ENCODE measurements at places on chromosomes 11 and 22.
A peak's percentile ranks its signal among the peaks of the same experiment; 100 is the strongest.

DNA sequence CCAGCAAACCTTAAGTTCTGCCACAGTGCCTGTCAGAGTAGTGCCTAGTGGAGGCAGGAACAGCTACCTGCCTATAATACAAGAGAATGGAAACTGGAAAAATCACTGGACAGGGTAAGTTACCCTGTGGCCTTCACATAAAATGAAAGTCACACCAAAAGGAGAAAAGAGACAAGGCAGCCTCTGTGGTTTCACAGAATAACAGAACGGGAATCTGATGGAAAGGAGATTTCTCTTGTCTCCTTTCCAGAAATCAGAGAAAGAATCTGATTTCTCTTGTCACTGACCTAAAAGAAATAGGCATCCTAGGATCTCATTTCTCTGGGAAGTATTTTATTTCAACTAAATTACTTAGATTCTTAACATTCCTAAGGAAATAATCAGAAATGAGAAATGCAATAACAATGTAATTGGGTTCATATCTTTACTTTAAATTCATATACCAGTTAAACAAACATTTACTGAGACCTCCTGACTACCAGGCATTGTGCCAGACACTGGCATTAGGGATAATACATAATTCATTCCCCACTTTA lies 41.6 kb downstream of the PRCP start:
- DNase-seq: no peak

- no peak for DNase-seq
These were observed 110.2 kb downstream of the TEAD1 start for GRCh38 chr11:12784445-12784844.

GRCh38 chr11:1483445-1483961 lies 3.1 kb downstream of the MOB2 start:
- no peak for DNase-seq

DNA sequence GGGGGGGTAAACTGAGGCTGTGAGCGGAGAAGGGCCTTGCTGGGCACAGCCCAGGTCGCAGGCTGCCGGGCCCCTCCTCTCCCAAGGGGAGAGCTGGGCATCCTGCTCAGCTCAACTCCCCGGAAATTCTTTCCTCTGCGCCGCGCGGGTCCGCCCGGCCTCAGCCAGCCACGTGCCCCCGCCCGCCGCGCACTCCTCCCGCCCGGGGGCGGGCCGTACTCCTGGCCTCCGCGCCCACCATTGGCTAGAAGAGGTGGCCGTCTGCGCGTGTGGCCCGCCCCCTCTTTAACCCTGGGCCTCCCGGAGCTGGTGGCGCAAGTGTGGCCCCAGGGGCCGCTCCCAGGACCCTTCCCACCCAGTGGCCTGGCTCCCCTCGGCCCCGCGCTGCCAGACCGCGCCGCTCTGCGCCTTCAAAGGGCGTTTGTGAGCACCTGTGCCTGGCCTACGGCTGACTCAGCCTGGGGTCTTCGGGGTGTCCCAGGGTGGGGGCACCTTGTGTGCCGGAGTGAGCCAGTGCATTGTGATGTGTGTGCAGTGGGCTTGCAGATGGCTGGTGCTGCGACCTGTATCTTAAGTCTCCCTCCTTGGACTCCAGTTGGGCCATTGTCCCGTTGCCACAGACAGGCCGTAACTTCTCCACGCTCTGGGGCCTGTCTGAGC lies 2.0 kb downstream of the MRGPRF start:
- peak; percentile 31 for DNase-seq

DNA sequence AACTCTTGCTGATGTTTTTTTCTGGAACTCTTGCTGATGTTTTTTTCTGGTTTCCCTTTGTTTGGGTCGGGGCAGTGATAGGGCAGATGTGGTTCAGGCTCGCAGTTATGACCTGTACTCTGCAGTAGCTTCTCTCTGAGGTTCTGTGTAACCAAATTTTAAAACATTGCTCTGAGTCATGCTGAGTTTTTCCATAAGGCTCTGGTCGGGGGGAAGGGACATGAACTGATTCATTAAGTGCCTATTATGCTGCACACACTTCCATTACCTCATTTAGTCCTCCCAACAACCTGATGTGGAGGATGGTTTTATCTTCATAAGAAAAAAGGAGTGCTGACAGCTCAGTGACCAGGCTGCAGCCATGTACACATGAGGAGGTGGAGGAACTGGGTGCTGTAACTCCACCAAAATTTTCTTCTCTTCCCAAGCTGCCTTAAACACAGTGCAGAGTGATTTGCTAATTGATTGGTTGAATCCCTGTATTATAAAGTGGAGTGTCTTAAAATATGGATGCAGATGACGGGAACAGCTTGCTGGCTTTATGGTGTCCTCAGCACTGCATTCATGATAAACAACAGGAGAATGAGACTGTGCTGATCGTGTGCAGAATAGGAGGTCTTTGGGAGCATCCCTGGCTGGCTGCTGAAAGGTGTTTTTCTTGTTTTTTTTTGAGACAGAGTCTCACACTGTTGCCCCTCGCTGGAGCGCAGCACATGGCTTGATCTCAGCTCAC lies 19.1 kb downstream of the TNRC6B start:
- peak; percentile 63 for DNase-seq

DNA sequence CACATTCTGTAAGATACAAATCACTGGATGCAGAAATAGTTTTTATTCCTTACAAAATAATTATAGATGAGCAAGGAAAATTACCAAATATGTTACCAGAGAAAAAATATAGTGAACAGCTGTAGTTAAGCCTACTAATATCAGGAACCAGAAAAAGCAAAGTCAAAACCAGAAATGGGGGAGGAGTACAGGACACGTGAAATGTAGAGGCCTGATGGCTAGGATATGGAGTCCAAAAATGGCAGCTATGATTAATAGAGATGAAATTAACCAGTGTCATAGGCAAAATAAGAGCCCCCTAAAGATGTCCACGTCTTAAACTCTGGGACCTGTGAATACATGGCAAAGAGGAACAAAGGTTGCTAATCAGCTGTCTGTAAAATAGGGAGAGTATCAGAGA lies 34.1 kb downstream of the MRE11 start:
- DNase-seq: no peak

DNA sequence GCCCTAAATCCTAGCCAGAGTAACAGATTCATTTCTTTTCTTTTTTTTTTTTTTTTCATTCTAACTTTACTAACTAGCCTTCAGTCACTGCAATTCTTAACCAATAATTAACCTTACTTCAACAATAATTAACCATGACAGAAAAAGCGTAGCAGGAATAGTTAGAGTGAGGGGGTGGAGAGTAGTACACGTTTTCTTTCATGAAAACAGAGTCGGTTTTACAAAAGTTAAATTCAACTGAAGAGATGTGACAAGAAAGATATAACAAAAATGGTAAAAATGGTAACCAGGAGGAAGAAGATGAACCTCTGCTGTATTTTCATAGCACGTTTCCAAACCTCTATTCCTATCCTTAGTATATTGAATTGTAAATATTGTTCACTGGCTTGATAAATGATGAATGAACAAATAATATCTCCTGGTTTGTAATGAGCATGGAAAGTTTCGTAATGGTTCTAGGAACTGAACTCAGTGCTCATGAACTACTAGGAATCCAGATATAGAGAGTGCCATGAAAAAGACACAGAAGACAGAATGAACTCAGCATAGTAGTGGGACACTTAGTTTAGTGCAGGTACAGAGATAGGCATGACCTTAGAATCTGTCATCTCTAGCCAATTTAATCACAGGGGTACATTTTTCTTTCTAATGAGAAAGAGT lies 116.5 kb upstream of the ANO5 start:
- no peak for DNase-seq

- DNase-seq: no peak
These were observed 32.3 kb downstream of the ARVCF start for GRCh38 chr22:19984201-19984753.
